ENCODE measurements at places on chromosomes 1 and 21.

GRCh38 chr1:230753586-230754251 is 6.5 kb downstream of the CAPN9 start:
- no peak for DNase-seq

- no peak for DNase-seq
These were observed 259.0 kb downstream of the NEGR1 start for GRCh38 chr1:72023063-72023930.

GRCh38 chr21:43916076-43916475 is 51.1 kb downstream of the AGPAT3 start:
- no peak for DNase-seq

DNA sequence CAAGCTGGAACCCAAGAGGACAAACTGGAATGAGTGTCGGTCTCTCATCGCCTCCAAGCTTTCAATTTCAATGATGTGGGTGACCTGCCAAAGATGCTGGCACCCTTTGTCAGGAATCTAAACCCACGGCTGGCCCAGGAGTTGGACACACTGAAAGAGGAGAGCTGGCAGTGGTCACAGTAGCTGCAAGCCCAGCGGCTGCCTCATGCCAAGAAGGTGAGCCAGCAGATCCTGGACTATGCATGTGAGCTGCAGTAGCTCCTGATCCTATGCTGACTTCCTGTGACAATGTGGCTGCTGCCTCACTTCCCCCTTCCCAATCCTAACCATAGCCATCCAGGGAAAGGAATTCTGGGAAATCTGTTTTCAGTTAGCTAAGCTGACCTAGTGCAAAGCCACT is 117.0 kb upstream of the VAV3 start:
- DNase-seq = no peak

GRCh38 chr1:42177541-42177981 is 13.0 kb upstream of the GUCA2A start:
- peak; percentile 94 for DNase-seq

GRCh38 chr1:3013371-3014049 is 7.8 kb upstream of the ACTRT2 start:
- DNase-seq = peak; percentile 51

DNA sequence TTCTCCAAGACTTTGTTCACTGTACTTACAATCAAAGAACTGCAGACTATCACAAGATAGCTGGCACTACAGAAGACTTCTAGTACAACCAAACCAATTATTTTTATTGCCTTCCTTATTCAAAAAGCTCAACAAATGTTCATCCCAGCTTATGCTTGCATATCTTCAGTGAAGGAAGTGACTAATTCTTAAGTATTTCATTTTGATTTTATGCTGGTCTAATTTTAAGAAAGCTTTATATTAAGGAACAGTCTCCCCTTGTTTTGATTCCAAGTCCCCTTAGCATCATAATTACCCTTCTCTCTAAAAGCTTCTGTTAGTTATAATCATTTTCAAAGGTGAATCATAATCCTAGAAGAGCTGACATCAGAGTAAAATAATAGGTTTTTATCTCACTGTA is 132.9 kb downstream of the LRRIQ3 start:
- no peak for DNase-seq

- no peak for DNase-seq
These were observed 113.3 kb upstream of the DPT start for GRCh38 chr1:168842306-168842705.

All from left lung (tissue), 14 donors.